Posterior vena cava (tissue), 2 donors: ENCODE measurements at places on chromosomes 2 and 18.

GRCh38 chr2:2565671-2566070, 234.6 kb upstream of the MYT1L start:
- DNase-seq, result peak; percentile 75

DNA sequence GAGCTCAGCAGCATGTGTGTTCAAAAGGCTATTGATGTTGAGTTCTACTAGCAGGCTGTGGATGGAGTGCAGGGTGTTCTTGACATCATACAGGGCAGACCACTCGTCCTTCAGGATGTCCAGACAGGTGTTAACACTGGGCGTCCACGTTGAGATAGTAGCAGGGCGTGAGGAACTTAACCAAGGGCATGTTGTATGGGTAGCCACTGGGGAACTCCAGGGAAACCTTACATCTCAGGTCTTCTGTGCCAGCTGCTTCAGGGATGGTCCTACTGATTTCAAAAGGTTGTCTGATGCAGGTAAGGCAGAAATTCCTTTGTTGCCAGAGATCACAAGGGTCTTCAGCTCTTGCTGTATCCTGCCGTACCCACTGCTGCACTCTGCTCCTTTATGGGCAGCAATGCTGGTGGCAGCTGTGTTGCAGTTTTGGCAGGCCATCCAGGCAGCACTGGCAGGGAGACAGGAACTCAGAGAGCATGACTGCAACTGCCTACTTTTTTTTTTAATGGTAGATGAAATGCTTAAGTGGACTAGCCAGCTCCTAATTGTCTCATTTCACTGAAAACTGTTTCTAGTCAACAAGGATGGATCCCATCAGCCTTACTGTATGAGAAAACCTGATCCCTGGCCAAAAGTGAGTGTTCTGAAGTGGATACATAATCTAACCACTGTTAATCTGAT, 32.4 kb upstream of the RBBP8 start:
- DNase-seq, result no peak

- DNase-seq, result no peak
Measured at GRCh38 chr2:238458651-238459050, 31.9 kb downstream of the ASB1 start.

DNA sequence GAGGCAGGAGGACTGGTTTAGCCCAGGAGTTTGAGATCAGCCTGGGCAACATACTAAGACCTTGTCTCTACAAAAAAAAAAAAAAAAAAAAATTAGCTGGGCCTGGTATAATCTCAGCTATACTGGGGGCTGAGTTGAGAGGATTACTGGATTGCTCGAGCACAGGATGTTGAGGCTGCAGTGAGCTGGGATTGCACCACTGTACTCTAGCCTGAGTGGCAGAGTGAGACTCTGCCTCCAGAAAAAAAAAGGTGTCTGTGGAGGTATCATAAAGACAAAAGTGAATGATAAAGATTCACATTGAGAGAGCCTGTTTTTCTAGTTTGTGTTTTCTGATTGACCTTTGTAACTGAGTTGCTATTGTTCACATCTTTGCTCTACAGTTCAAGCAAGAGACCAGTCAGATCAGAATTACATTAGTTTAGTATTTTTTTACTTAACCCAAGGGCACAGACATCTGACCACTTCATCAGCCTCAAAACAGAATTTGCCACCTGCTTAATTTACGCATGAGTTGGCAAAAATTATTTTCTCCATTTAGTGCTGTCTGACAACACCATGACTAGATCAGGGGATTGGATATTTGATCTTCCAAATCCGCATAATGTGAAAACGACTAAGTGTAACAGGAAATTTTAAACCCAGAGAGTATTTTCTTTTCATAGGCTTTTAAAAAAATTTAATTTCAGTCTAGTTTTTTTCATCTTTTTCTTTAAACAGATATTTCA, 271.0 kb downstream of the TGIF1 start:
- no peak for DNase-seq

DNA sequence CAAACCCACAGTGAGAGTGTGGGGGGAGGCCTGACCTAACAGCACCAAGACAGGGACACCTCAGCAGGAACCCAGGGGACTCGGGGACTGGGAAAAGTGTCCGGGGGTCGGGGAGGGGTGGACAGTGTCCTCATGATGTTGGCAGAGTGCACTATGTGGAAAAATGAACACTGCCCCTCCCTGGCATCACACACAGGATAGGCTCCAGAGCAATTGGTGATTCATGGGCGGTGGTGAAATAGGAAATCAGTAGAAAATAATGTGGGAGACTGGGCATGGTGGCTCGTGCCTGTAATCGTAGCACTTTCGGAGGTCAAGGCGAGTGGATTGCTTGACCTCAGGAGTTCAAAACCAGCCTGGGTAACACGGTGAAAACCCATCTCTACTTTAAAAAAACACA, 3.6 kb upstream of the ANO7 start:
- peak; percentile 37 for DNase-seq

DNA sequence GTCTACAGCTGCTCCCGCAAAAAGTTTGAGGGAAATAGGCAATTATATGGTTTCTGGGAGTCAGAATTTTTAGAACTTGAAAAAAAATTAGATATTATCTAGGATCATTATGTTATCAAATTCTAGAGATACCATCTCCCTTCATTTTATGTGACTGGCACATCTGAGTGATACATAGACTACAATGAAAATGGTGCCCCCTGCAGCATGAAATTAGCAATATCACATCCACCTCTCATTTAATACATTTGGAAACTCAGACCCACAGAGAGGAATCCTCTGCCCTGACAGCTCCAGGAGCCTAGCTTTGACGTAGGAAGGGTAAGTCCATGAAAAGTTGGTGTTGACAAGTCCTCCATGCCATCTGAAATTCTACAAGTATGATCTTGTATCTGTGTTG, 381.6 kb downstream of the SUCLG1 start:
- DNase-seq, result no peak

DNA sequence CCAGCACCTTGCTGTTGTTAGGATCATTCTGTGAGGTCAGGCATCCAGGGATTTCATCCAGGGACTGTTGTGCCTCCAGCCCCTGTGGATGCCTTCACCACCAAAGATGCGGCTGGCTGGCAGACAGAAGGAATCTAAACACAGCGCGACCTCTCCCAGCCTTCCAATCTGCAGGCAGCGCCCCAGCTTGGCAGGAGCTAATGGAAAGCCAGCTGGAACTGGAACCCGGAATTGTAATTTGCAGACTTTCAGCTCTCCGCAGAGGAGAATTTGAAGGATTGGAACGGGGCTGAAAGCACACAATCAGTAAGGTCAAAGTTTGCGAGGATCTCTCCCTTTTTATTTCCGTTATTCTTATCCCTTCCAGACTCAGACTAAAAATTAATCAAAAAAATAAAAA, 127.8 kb downstream of the TRIB2 start:
- DNase-seq, result no peak
